ENCODE measurements at places on chromosomes 6 and 20.

DNA sequence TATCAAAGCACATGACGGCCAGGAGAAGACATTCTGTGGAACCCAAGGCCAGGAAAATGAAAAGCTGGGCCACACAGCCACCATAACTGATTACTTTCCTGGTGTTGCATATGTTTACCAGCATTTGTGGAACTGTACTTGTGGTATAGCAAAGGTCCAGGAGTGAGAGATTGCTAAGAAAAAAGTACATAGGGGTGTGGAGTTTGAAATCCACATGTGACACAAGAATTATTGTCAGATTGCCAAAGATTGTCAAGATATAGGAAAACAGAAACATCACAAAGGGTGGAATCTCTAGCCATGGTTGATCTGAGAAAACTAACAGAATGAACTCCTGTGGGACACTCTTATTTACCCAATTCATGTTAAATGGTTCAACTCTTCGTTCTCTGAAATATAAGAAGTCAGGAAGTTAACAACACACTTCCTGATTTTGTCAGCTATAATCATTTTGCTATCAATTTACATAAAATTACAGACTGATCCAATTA, at the start of gene OR2B2:
OR2B2 (minus strand) TSS at position 441 of the 491 bp plus-strand sequence; CDS start at position 364, 77 bp downstream.
- DNase-seq, result no peak

- no peak for DNase-seq
Observed at GRCh38 chr20:61443443-61444126, 191.5 kb downstream of the CDH4 start.

GRCh38 chr20:32672394-32672981, 1.3 kb downstream of the C20orf203 start:
- no peak for DNase-seq

DNA sequence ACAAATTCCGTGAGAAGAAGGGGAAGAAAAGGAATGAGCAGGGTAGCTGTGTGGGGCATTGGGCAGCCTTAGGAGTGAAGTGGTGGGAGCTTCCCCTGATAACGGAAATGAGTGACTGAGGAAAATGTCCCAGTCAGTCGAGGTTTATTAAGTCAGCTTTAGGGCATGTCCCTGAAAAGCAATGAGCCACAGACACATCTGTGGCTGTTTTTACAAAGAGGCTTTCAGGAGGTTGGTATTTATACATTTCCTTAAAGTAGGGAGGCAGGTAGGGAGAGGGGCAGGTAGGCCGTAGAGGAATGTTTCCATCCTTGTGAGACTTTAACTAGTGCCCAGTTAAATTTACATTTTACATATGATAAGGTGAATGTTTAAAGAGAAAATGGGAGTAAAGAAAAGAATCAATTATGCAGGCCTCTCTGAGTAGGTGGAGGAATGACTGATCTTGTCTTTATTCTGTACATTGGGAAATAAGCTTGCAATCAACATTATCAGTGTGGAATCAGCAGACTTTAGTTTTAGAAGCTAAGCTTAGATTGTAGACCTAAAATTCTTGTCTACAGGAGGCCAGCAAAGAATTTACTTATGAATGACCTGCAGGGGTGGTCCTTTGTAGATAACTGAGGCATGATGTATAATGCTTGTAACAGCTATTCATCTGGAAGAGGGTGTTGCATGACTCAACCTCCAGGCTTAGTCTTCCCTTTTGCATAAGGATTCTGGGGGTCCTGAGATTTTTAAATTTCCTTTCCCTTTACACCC, 18.5 kb downstream of the SLC22A2 start:
- no peak for DNase-seq

- no peak for DNase-seq
Observed at GRCh38 chr6:146819596-146820320, 221.0 kb downstream of the ADGB start.

GRCh38 chr6:27040244-27041042, 207.1 kb upstream of the PRSS16 start:
- no peak for DNase-seq

DNA sequence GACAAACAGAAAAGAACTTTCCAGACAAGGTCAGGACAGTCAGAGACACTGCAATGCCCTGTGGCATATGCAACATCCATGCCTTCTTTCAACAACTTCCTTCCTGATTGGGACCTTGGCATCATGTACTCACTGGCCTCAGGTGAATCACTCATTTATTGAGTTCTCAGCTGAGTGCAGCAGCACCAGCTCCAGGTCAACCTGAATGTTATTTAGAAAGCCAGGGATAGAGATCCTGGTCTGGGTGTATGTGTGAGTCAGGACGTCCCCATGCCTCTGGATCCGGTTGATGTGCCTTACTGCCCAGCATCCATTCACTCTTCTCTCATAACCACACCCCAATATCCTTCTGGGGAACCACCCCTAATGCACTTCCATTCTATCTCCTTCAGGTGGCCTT, 54.4 kb downstream of the SNRNP48 start:
- no peak for DNase-seq

DNA sequence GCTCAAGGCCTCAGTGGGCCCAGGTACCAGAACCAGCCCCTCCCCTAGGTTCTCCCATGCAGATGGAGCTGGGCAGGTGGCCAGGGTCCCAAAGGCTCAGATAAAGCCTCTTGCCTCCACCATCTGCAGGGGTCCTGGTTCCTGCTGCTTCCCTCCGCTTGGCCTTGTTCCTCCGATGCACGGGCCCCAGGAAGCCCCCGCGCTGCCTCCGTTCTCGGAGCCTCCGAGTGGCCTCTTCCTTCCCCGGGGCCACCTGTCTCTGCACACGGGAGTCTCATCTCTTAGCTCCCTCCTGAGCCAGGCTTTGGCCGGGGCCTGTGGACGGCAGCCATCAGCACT, 1.9 kb upstream of the PTK6 start:
- DNase-seq, result no peak

GRCh38 chr6:150410906-150411305, 42.1 kb downstream of the IYD start:
- DNase-seq, result peak; percentile 16

DNA sequence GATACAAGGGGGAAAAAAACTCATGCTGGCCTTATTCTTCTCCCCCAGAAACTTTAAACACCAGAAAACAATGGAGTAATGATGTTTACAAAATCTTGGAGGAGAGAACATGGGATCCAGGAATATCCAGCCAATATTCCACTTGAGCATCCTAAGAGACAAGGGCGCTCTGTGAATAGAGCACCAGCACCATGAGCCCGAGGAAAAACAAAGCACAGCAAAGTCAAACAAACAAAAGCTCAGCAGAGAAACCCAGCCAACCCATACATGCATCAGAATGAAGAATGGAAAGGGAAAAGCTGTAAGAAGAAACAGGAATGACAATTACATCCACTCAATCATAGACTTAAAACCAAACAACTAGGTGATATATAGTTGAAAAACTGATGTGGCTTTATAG, 4.6 kb upstream of the NAA20 start:
- DNase-seq, result no peak

GRCh38 chr6:146850981-146851380, 252.2 kb downstream of the ADGB start:
- DNase-seq, result no peak

DNA sequence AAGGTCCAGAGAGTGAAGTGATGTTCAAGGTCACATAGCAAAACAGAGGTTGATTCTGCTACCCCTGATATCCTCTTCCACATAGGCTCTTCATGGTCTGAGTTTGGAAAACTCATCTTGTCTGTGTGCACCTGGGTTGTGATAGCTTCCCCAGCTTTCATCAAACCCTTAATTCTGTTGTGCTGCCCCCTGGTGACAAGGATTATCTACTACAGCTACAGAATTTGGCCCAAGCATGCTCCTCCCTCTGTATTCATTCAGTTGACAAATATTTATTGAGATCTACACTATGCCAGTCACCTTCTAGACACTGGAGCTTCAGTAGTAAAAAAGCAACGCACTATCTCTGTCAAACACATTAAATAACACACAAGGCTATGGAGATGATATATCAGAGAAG, 50.4 kb downstream of the SMPDL3A start:
- DNase-seq, result peak; percentile 41

- no peak for DNase-seq
Observed at GRCh38 chr6:82365016-82365795, 1.6 kb downstream of the TPBG start.

DNA sequence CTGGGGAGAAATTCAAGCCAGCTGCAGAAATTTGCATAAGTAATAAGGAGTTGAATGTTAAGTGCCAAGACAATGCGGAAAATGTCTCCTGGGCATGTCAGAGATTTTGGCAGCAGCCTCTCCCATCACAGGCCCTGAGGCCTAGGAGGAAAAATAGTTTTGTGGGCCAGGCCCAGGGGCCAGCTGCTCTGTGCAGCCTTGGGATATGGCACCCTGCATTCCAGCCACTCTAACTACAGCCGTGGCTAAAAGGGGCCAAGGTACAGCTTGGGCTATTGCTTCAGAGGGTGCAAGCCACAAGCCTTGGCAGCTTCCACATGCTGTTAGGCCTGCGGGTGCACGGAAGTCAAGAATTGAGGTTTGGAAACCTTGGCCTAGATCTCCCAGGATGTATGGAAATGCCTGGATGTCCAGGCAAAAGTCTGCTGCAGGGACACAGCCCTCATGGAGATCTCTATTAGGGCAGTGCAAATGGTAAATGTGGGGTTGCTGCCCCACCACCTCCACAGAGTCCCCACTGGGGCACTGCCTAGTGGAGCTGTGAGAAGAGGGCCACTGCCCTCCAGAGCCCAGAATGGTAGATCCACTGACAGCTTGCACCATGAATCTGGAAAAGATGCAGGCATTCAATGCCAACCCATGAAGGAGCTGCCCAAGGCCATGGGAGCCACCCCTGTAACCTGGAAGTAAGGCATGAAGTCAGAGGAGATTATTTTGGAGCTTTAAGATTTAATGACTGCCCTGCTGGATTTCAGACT, 126.5 kb downstream of the DTNBP1 start:
- DNase-seq, result no peak

GRCh38 chr6:25301362-25301761, 22.2 kb downstream of the CARMIL1 start:
- DNase-seq, result no peak

DNA sequence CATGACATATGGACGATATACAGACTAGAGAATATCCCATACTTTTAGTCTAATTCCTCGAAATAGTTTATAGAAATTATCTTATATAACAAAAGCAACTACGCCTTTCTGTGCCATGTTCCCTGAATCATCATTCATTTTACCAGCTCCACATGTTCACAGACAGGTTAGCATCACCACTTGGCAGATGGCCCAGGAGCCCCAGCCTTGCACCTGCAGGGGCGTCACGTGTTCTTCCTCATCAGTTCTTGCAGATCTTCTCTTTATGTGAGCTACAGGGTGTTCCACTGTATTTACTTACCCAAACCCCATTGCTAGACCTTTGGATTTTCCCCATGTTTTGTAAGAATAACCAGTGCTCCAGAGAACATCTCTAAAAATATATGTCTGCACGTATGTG, 12.6 kb upstream of the BNIP5 start:
- no peak for DNase-seq

GRCh38 chr6:52000064-52000463, 87.3 kb downstream of the PKHD1 start:
- no peak for DNase-seq

GRCh38 chr20:57350081-57350710, 859 bp upstream of the RAE1 start:
- no peak for DNase-seq

GRCh38 chr6:3439961-3440360, 16.9 kb downstream of the SLC22A23 start:
- no peak for DNase-seq

DNA sequence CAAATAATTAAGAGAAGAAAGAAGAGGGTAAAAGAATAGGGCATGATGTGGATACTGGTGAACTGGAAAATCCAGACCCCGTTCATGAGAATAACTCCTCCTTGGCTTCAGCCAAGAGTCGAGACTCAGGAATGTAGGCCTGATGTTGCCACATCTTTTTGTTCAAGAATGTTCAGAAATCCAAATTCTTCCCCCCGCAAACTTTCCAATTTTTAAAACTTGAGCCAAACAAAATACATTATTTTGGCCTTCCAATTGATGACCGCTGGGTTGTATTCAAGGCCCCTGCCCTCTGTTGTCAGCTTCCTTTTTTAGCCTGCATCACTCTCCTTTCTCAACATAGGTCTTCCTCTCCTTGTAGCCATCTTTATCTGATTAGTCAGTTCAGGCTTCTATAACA, 106.1 kb downstream of the TNFAIP3 start:
- DNase-seq, result no peak

GRCh38 chr6:10465629-10466499, 51.0 kb upstream of the TFAP2A start:
- DNase-seq, result no peak

All from HS-5 (cell line).